AG20443 (cell line): ENCODE measurements at places on chromosomes 3 and 15.

GRCh38 chr3:159451067-159451466 lies 537.6 kb upstream of the IL12A start:
- no peak for DNase-seq

- peak; percentile 48 for DNase-seq
Measured at GRCh38 chr3:29914861-29915524, 634.1 kb downstream of the RBMS3 start.

DNA sequence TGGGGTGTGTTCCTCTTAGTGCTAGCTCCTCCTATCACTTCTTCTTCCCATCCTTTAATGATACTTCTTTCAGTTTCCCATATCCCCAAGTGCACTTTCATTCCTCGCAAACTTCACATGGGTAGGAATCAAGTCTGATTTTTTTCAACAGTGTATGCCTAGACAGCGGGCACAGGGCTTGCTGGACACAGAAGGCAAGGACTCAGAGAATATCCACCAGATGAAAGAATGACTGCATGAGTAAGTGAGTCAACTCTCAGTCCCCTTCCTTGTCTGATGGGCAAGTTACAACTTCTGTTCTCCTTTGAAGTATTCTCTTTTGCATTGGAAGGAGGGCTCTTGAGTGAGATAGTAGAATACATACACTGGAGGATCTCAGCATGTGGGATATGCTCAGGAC lies 3.1 kb upstream of the SQOR start:
- DNase-seq, result peak; percentile 32

DNA sequence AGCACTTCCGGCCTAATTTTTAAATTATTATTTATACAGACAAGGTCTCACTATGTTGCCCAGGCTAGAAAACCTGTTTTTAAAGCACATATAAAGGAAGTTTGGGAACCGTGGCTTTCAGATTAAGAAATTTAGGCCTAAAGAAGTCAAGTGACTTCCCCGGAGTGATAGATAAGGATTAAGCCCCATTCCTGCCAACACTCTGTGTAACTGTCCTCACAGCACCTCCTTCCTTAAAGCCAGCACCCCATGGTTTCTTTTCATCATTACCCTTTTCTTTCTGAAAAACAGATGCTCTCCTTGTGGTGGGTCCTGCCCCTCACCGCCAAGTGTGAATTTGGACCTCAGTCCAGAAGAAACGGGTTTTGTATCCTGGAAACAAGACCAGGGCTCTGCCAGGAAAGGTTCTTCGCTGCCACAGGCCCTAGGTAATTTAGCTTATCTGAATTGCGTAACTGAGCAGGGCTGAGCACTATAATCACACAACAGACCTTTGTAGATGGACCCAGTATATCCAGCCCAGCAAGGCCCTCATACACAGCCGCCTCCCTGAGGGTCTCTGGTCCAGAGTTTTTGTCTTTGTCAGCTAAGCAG lies 231.3 kb downstream of the PLCL2 start:
- DNase-seq, result no peak

GRCh38 chr3:124592658-124593441 lies 137.4 kb upstream of the UMPS start:
- DNase-seq, result no peak

- DNase-seq, result peak; percentile 37
Measured at GRCh38 chr15:30985081-30985531, 6.3 kb downstream of the MTMR10 start.

DNA sequence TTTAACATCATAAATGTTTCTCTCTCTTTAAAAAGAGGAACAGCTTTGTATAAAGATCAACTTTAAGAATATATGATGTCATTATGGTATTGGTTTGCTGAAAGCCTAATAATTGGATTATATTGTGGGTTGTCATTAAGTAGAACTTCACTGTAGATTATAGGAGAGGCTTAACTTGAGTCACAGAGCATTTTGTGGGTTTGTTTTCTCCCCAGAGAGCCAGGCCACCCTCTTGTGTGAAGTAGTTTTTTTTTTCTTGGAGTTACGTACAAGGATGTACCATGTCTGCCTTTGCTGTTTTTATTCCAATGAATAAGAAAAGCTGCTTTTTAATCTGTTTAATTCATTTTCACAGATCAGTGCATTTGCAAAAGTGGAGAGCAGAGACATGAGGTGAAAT lies 354.8 kb upstream of the TBL1XR1 start:
- no peak for DNase-seq

- DNase-seq, result no peak
Measured at GRCh38 chr15:80450811-80451321, 46.7 kb downstream of the ARNT2 start.

DNA sequence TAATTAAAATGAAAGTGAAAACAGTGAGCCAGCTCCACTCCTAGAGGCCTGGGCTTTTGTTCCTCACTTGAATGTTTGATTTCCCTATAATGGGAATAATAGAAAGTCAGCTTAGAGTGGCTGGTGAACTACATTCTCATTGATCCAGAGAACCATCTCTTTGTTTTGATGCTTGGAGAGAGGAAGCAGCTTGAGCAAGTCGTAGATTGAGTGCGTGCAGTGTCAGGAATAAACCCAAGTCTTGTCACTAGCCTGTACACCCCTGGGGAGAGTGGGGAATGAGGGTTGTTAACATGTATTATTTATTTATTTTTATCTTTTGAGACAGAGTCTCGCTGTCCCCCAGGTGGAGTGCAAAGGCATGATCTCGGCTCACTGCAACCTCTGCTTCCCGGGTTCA lies 885 bp upstream of the LSG1 start:
- no peak for DNase-seq

GRCh38 chr3:65153850-65154512 lies 466.2 kb upstream of the ADAMTS9 start:
- DNase-seq, result no peak

DNA sequence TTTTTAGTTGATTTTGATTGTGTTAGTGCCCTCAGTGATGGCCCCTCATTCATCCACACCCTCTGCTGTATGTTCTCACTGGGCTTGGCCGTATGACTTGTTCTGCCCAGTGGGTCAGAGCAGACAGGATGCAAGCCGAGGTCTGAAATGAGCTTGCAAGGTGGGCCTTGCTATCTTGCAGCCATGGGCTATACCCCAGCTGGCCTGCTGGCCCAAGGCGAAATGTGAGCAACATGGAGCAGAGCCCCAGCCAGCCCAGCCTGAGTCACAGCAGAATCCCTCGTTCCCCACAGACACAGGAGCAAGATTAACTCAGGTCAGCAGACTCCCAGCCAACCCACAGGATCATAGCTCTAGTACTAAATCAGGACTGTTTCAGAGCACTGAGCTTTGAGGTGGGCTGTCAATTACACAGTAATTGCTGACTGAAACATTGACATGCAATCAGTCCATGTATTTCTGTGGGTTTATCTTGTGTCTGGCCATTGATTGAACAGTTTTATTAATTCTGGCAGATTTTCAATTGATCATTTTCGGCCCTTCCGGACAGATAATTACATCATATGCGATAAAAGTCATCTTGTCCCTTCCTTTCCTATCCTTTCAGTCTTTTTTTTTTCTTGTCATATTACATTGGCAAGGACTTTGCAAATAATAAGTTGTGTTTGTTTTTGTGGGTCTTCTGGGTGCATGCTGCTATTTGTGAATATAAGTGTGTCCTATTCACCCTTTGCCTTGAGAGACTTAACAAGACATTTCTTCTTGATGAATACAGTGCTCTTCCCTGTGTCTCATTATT lies 27.1 kb downstream of the KLF15 start:
- DNase-seq, result no peak

- peak; percentile 77 for DNase-seq
Measured at GRCh38 chr15:75107908-75108838, 84.8 kb downstream of the PPCDC start.

DNA sequence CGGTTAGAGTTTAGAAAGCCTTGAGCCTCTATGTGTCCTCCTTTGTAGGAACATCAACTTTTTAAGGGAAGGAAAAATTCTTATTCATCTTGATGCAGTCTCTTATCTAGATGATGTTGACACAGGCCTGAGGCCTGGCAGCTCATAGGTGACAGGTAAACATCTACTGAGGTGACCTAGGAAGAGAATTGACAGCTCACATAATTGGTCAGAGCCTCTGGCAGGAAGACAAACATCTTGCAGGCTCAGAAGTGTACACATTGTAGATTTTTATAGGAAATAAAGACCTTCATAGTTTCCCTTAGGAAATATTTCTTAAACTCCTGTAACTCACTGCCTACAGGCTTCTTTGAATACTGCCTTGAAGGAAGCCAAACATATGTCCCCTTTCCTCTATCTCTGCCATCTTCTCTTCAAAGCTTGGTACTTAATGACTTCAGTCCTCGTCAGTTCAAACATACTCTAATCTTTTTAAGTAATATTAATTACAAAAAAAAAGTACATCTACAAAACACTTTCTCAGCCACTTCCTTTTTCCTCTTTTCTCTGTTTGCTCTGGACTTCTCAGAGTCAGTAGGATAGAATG lies 341.3 kb downstream of the TBL1XR1 start:
- DNase-seq, result no peak

GRCh38 chr3:55461896-55462295 lies 25.2 kb downstream of the WNT5A start:
- peak; percentile 43 for DNase-seq

- DNase-seq, result no peak
Measured at GRCh38 chr3:126028096-126028495, 55.8 kb downstream of the SLC41A3 start.

GRCh38 chr15:100172356-100173024 lies 169.3 kb downstream of the ADAMTS17 start:
- DNase-seq, result no peak

DNA sequence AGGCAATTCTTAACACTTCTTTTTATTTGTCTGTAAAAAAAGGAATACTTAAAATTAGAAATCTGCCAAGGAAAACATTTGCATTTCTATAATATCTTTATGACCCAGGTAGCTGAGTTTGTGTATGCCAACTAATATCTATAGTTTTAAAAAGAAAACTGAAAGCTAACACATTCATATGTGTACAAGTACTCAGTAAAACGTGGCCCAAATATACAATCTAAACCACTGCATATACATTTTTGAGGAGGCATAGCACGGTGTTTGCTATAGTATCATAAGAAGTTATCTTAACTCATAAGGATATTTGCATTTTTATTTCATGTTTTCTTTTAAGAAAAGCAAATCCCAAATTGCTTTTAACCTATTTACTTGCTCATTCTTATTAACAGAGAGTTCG lies 172.7 kb downstream of the ZBTB20 start:
- no peak for DNase-seq

- DNase-seq, result no peak
Measured at GRCh38 chr3:105466495-105467404, 100.0 kb downstream of the ALCAM start.

DNA sequence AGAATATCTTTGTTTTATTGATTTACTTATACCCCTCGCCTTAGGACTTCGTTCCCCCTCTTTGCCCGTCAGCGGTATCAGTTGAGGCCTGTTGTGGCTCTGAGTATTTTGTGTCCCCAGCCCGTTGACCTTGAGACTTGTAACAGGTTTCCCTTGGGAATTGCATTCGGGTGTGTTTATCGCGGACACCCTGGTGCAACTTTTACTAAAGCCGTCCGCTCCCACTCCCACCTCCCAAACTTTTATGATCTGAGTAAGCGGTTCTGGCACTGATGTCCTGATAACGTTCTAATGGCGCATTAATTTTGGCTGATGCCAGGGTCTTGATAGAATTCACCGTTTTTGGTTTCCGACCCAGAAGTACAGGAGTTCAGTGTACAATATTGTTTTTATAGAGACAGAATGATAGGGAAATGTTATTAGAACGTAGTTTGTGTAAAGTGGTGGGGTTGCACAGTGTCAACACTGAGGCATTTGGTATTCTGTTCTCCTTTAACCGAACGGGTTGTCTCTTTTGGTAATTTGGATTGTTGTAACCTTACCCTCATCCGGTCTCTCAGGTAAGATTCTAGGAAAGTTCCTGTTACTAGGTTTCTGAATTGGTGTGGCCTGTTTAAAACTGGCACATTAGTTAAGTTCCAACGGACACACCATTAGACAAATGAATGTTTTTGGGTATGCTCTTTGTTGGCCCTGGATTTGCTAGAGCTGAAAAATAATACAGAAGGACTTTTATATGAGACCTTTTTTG lies 47.8 kb downstream of the OIP5 start:
- DNase-seq, result peak; percentile 14

- no peak for DNase-seq
Measured at GRCh38 chr15:38073178-38073946, 138.9 kb downstream of the TMCO5A start.

DNA sequence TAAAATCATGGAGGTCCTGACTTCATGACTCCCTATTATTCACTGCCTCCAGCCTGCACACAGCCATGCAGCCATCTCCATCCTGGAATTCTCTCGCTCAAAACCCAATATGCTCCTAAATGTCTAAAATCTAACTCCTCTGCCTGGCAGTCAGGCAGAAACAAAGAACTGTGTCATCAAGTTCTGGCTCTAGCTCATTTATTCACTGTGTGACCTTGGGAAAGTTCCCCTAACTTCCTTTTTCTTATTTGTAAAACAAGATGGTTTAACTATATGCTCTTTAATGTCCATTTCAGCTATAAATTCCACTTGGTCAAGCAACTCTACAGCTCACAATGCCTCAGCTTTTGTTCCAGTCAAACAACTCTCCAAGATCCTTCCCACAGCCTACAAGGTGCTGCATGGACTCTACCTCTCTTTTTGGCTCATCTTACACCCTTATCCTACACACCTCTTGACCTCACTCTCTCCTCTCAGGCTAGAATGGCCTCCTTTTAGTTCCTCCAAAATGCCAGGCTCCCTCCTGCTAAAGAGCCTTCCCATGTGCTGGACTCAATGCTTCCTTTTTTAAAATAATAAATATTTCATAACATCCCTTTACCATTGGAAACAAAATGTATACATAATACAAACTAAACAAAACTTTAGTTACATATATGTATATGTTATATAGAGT lies 16.4 kb downstream of the PIK3CB start:
- DNase-seq, result no peak

GRCh38 chr3:193270451-193270850 lies 29.4 kb downstream of the PLAAT1 start:
- no peak for DNase-seq

DNA sequence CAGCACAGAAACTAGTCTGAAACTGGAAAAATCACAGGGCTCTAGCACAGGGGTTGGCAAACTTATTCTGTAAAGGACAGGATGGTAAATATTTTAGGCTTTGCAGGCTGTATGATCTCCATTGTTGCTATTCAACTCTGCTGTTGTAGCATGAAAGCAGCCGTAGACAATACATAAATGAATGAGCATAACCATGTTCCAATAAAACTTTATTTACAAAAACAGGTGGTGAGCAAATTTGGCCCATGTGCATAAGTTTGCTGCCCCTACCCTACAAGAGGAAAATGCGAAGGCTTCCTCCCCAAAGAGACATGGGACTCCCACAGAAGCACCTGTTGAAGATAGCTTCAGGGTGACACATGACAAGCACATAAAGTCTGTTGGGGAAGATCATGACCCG lies 59.2 kb downstream of the SYNM start:
- no peak for DNase-seq

DNA sequence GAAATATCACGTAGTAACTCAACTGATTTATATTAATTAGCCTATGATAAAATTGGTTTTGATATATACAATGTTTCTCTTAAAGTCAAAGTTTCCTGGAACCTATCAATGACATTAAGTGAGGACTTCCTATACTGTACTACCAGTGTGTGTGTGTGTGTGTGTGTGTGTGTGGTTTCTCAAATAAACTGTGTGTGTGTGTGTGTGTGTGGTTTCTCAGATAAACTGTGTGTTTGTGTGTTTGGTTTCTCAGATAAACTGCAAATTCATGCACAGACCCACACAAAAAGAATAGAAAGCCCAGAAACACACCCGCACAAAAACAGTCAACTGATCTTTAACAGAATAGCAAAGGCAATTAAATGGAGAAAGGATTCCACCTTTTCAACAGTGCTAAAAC lies 14.5 kb upstream of the WDR5B start:
- DNase-seq, result no peak

- DNase-seq, result no peak
Measured at GRCh38 chr3:28399206-28399605, 50.6 kb upstream of the AZI2 start.
